ENCODE measurements at places on chromosomes 7 and 10.

DNA sequence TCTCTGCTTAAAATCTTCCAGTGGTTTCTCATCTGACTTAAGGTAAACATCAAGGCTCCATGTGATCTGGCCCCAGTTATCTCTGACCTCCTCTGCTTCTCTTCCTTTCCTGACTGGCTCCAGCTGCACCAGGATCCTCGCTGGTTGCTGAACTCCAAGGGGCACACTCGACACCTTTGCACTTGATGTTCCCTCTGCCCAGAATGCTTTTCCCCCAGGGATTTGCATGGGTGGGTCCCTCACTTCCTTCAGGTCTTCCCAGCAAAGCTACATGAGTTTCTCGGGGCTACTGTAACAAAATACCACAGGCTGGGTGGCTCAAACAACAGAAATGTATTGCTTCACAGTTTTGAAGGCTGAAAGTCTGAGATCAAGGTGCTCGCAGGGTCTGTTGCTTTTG is 166.0 kb upstream of the CDCA7L start:
- DNase-seq, result no peak

DNA sequence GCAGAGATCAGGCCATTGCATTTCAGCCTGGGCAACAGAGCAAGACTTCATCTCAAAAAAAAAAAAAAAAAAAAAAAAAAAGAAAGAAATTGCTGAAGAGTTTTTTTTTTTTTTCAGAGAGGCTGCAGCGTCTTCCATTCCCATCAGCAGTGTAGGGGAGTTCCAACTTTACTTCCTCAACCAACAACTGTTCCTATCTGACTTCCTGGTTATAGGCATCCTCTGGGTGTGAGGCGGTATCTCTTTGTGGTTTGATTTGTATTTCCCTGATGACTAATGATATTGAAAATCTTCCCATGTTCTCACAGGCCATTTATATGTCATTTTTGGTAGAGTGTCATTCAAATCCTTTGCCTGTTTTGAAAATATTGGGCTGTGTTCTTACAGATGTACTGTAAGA is 40.2 kb downstream of the PRTFDC1 start:
- DNase-seq, result no peak

- DNase-seq, result no peak
These were observed 421.1 kb upstream of the SEMA3C start for GRCh38 chr7:81339946-81340345.

DNA sequence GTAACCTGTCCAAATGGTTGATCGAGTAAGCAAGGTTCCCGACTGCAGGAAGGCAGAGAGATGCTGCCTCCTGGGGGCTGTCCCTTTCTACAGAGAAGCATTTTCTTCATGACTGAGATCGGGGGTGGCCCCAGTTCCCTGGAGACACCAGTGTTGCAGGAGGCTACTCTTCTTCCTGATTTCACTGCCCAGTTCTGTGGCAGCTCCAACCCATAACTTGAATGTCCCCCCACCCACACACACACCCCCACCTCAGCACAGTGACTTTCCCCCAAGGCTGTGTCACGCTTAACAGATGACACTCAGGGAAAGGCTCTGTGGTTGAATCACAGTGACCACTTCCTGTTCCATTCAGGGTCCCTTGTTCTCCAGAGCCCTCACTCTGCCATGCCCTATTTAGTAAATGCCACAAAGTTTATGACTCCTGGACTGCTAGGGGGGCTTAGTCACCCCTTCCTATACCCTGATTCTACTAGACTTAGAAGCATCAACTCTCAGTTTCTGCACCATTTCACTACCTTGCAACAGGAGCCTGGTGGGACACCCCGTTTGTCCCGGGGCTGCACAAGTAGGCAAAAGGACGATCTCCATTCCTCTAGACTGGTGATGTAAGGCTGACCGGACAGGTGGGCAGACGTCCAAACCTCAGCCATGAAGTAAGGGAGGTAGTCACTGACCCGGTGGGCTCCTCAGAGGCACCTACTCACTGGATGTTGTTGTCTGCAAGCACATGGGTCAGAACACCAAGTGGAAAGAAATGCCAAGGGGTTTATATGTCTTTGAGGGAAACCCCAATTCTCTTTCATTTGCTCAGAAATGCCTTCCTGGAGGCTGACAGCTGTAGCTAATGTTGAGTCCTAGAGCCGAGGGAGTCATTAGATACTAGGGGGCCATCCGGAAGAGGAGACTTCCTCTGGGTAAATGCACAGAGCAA is 31.3 kb upstream of the SMC3 start:
- DNase-seq, result no peak

- DNase-seq, result no peak
These were observed 242.3 kb upstream of the AOAH start for GRCh38 chr7:36966636-36967035.

- no peak for DNase-seq
These were observed 1007.6 kb downstream of the DNAJB9 start for GRCh38 chr7:109577265-109577664.

GRCh38 chr7:19834566-19834965 is 61.1 kb upstream of the TMEM196 start:
- DNase-seq, result no peak

DNA sequence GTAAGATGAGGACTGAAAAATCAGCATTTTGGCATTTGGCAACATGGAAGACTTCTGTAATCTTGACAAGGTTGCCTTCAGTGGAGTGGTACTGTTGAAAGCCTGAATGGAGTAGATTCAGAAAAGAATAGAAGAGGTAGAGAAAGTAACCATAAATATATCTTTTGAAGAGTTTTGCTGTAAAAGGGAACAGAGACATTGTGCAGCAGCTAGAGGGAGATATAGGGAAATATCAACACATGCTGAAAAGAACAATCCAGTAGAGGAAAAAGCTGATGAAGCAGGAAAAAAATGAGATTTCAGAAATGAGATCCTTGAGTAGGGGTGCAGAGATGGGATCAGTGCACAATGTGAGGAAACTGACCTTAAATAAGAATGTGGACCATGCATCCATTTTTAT is 60.0 kb downstream of the RAPGEF5 start:
- no peak for DNase-seq

DNA sequence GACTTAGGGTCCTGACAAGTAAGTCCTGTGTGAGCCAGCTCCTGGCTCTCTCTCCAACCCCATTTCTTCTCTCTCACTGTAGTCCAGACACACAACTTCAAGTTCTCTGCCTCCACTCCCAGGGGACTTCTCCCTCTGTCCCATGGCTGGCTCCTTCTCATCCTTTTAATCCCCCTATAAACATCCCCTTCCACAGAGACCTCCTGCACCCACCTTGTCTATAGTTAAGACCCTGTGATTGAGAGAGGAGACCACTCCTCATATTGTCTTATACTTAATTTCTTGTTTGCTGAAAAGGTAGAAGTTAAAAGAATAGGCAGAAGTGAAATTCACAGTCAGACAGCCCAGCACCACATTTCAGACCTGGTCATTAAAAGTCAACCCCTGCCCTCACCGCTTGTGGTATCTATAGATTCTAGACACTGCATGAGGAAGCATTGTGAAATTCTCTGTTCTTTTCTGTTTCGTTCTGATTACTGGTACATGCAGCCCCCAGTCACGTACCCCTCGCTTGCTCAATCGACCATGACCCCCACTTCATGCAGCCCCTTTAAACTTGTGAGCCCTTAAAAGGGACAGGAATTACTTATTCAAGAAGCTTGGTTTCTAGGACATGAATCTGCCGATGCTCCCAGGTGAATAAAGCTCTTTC is 125.6 kb upstream of the FRMD4A start:
- DNase-seq, result no peak

DNA sequence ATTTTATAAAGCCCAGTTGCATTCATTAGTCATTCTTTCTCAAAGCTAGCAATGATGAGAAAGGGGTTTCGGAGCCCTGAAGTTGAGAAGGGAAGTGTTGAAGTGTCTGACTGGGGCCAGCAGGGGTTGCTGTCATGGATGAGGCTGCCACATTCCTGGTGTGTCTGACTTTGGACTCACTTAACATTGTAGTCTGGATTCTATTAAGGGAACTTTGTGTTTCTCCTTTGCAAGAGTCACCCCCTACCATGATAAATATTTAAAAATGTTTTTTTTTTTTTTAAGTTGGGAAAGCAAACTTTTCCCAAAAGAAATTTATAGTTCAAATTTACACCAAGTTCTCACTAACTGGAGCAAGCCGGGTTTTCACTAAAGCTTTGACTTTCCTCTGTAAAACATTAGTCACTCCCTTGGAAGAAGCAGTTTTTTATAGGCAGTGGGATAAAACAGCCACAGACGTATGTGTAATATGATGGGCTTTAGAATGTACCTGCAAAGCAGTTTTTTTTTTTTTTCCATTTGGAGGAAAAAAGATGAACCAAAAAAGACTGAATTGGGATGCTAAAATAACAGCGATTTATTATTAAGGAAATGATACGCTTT is 243.6 kb downstream of the TWIST1 start:
- DNase-seq, result no peak

GRCh38 chr10:20953120-20953519 is 56.0 kb upstream of the NEBL start:
- no peak for DNase-seq

Data from hematopoietic multipotent progenitor cell treated with erythropoietin and hydrocortisone succinate and interleukin-3 and kit ligand, for 15 days (in vitro differentiated cells).